Activated T-cell treated with anti-CD3 and anti-CD28 coated beads, Interleukin-2, amount 50 U/mL, for 72 hours (primary cell): ENCODE measurements at places on chromosomes 12 and 14. TPM values are rescaled to one million over a fixed set of nuclear protein-coding genes. Genes with fewer than 3 reads are reported as not detected.

GRCh38 chr14:103524002-103524935 lies 1.6 kb upstream of the CKB start:
- no peak overlapping the region for H3K4me3 ChIP-seq
- peaks cover 1% of the 10 kb centered on the region for H3K36me3 ChIP-seq
- no peak overlapping the region for H3K27ac ChIP-seq

Gene DHRS1
- total RNA-seq: 29.0 TPM

Gene DPPA3
- not detected for total RNA-seq

- H3K27ac ChIP-seq: peak overlapping the region; percentile 86
- DNase-seq: peak; percentile 51
- no peaks in the 10 kb centered on the region for H3K36me3 ChIP-seq
- H3K4me1 ChIP-seq: peaks cover 16% of the 10 kb centered on the region
- peak overlapping the region; percentile 50 for H3K4me3 ChIP-seq
These were observed 335.1 kb downstream of the DUSP6 start for GRCh38 chr12:89016970-89017778.

Gene PTHLH
- not detected for total RNA-seq

Gene GPR132
- total RNA-seq: 49.6 TPM

Gene ACOT4
- total RNA-seq: 4.4 TPM

Gene HPD
- total RNA-seq: not detected

Gene HVCN1
- 12.8 TPM for total RNA-seq

DNA sequence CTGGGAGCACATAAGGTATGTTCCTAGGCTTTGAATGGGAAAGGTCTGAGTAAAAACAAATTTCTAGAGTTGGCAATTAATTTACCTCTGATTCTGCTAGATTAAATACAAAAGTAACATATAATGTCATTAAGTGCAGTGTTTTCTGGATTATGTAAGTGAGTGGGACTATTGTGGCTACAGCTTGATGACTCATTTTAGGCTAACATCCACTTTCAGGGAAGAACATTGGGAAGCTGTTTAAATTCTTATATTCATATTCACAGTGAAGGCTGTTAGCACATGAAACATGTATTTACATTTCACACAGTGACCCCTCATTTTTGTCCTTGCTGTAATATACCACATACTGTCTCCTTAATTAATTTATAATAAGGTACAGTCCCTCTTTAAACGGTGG lies 13.2 kb upstream of the BMAL2 start:
- H3K4me1 ChIP-seq: peaks cover 3% of the 10 kb centered on the region
- peaks cover 3% of the 10 kb centered on the region for H3K36me3 ChIP-seq
- H3K27ac ChIP-seq: no peak overlapping the region
- no peaks in the 10 kb centered on the region for H3K27me3 ChIP-seq
- DNase-seq: no peak

- no peak for DNase-seq
- no peaks in the 10 kb centered on the region for H3K27me3 ChIP-seq
- no peak overlapping the region for H3K27ac ChIP-seq
- no peaks in the 10 kb centered on the region for H3K36me3 ChIP-seq
These were observed 108.8 kb downstream of the VEZT start for GRCh38 chr12:95326445-95326844.

Gene METTL17
- 94.9 TPM for total RNA-seq

DNA sequence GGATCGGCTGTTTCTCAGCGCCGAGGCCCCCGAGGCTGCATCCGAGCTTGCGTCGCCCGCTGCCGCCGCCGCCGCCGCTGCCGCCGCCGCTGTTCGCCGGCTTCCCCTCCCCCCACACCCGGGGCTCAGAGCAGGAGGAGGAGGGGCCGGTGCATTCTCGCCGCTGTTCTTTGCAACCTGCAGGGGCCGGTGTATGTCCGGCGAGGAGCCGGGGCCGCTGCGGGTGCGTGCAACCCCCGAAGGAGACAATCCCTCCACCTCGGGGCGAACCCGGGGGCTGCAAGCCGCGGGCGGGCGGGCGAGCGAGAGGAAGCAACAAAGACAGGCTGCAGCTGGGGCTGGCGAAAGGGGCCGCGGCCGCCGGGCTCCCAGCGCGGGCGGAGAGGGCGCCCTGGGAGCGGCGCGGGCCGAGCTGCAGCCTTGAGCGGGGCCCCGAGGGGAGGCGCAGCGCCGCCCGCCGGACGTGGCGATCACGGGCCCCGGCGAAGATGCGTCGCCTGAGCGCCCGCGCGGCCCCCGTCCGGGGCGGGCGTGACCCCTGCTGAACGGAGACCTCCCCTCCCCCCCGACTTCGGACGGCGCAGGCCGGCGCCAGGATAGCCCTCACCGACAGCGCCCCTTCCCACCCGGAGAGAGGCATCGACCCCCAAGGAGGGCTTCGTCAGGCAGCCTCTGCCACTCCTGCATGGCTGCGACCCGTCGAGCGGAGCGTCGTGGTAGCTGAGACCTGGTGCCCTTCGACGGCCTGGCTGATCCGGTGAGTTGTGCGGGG lies 702 bp downstream of the FAM222A start:
- no peaks in the 10 kb centered on the region for H3K36me3 ChIP-seq
- DNase-seq: peak; percentile 58
- no peak overlapping the region for H3K27ac ChIP-seq
- no peaks in the 10 kb centered on the region for H3K4me1 ChIP-seq
- peak overlapping the region; percentile 76 for H3K4me3 ChIP-seq

Gene LTB4R2
- total RNA-seq: 23.4 TPM

DNA sequence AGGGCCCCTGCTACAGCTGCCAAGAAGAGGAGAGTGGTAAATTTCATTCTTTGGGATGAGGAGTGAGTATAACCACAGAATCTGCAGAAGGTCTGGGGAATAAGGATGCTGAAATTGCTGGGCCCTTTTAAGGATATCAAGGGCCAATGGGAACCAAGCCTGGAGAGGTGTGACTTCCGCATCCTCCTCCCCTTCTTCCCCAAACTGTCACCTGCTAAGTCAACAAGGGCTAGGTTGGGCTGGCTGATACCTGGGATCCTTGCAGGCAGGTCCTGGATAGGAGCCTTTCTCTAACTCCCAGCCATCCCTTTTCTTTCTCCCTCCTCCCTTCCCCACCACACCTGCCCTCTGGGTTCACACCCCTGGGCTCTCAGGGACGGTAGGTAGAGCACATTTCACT lies at the start of gene LACRT:
LACRT (minus strand) TSS at position 101 of the 400 bp plus-strand sequence; CDS start at position 47, 54 bp downstream.
- no peaks in the 10 kb centered on the region for H3K4me1 ChIP-seq
- H3K36me3 ChIP-seq: no peaks in the 10 kb centered on the region
- DNase-seq: no peak
- H3K4me3 ChIP-seq: no peak within 1 kb of the TSS
- H3K27me3 ChIP-seq: no peaks in the 10 kb centered on the region

GRCh38 chr14:51367600-51367931 lies 127.5 kb downstream of the TMX1 start:
- H3K4me3 ChIP-seq: no peak overlapping the region
- no peaks in the 10 kb centered on the region for H3K4me1 ChIP-seq
- no peak for DNase-seq
- H3K27me3 ChIP-seq: no peaks in the 10 kb centered on the region
- H3K27ac ChIP-seq: no peak overlapping the region

Gene TSPAN9
- 0.58 TPM for total RNA-seq

DNA sequence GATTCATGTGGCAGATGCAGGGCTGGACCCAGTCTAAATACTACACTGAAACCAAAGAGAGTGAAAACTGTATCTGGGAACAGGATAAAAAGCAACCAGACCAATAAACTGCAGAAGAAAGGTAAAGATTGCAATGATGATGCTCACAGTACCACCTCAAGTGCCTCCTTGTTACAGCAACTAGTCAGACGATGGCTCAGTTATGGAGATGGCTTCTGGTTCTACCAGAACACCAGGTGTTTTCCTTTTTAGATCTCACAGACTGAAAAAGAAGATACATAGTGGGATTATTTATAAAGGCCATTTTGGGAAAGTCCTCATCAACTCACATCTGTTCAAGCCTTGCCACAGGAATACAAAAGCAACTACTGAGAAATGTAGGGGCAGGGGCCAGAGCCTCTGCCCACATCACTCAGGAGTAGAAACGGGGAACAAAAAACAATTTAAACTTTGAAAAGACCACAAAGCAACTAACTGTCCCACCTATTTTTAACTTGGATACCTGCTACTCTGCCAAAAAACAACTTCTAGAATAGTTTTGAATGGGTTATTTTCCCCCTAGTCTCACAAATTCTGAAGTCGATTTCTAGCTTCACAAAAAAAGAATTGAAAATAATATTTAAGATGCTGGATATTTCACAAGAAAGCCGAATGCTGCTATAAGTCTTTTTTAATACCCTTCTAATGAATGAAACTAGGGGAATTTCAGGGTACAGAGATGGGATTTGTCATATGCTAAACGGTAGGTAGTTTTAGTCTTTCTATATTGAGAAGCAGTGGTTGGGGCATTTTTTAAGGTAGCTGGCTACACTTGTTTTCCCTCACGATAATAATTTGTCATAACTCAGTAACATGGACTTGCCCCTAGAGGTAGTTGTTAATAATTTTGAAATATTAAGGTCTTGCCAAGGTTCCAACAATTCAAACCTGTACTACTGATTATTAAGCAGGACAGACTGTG lies 197.2 kb upstream of the TMPO start:
- H3K27ac ChIP-seq: no peak overlapping the region
- no peaks in the 10 kb centered on the region for H3K36me3 ChIP-seq
- no peak overlapping the region for H3K4me3 ChIP-seq
- H3K4me1 ChIP-seq: no peaks in the 10 kb centered on the region
- no peaks in the 10 kb centered on the region for H3K27me3 ChIP-seq

Gene PRB2
- not detected for total RNA-seq

DNA sequence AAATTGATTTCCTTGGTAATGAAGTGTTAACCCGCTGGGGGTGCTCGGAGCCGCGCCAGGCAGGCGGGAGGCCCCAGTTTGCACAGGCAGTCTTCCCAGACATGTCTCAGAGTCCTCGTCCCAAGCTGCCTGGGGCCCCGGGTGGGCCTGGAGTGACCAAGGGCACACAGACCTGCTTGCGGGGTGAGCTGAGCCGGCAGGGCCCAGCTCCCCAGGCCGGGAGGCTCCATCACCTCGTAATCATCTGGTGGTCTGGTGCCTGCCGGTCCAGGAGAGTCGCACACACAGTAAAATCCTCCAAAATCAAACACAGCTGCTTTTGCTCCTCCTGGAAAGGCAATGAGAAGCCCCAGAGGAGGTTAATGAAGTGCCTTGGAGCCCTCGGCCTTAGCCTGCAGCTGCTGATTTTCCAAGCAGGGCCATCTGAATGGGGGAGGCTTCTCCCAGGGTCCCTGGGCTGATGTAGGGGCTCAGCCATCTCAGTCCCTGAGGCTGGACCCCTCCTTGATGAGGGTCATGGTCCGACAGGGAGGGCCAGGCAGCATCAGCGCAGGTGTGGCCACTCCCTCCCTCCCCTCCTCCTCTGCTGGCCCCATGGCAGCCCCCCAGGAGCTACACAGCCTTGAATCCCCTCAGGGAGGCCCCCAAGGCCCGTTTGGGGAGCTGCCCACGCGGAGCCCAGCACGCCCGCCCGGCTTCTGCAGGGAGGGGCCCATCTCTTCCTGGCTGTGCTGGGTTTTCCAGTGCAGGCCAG lies 39.4 kb upstream of the FBRSL1 start:
- H3K27me3 ChIP-seq: no peaks in the 10 kb centered on the region
- peaks cover 29% of the 10 kb centered on the region for H3K4me1 ChIP-seq
- peaks cover 1% of the 10 kb centered on the region for H3K36me3 ChIP-seq
- H3K4me3 ChIP-seq: no peak overlapping the region
- DNase-seq: no peak
- H3K27ac ChIP-seq: no peak overlapping the region

DNA sequence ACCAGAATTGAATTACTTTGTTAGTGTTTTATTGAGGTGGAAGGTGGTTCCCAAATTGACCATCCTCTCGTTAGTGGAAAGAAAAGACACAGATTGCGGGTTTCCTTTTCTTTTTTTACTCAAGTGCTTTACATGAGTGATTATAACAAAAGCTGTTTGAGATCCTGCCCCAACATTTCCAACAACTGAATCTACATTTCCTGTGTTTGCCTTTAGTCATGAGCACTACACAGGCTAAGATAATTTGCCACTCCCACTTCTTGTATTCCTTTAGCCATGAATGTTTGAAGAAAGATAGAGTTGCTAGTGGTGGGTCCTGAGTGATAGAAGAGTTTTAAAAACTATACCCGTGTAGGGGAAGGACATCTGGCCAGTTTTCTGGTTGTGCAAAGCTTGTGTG lies 16.0 kb downstream of the RERGL start:
- H3K4me3 ChIP-seq: no peak overlapping the region
- no peaks in the 10 kb centered on the region for H3K27me3 ChIP-seq
- no peak overlapping the region for H3K27ac ChIP-seq
- H3K4me1 ChIP-seq: no peaks in the 10 kb centered on the region
- no peak for DNase-seq
- H3K36me3 ChIP-seq: no peaks in the 10 kb centered on the region

- H3K36me3 ChIP-seq: no peaks in the 10 kb centered on the region
- no peak overlapping the region for H3K4me3 ChIP-seq
- DNase-seq: peak; percentile 37
- peaks cover 29% of the 10 kb centered on the region for H3K4me1 ChIP-seq
These were observed 25.2 kb downstream of the NID2 start for GRCh38 chr14:52043690-52044089.

DNA sequence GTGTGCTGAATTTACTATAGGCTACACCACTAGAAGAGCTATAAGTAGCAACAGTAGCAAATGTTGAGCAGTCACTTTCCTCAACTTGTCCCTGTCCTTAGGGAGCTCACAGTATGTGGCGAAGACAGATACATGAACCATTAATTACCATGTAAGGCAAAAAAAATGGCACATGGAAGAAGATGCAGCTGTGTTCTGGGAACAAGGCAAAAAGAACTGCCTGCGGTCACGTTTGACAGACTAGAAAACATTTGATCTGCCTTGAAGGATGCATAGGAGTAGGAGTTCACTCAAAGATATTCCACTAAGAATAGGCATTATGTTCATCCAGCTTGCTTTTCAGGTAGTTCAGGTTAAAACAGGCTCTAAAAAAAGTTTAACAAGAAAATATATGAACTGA lies 46.5 kb upstream of the IFNG-AS1 start:
- H3K4me1 ChIP-seq: no peaks in the 10 kb centered on the region
- no peak for DNase-seq
- H3K27me3 ChIP-seq: peaks cover 28% of the 10 kb centered on the region
- H3K27ac ChIP-seq: no peak overlapping the region

Gene CHGA
- total RNA-seq: not detected

- H3K4me3 ChIP-seq: no peak overlapping the region
- no peak for DNase-seq
- H3K36me3 ChIP-seq: no peaks in the 10 kb centered on the region
- H3K4me1 ChIP-seq: peaks cover 35% of the 10 kb centered on the region
- H3K27ac ChIP-seq: no peak overlapping the region
These were observed 215.7 kb upstream of the PLEKHG7 start for GRCh38 chr12:92487138-92487485.

GRCh38 chr12:76551482-76551888 lies 8.1 kb downstream of the OSBPL8 start:
- DNase-seq: no peak
- H3K27me3 ChIP-seq: no peaks in the 10 kb centered on the region
- no peak overlapping the region for H3K4me3 ChIP-seq

GRCh38 chr12:28318273-28318672 lies 128.0 kb downstream of the CCDC91 start:
- no peaks in the 10 kb centered on the region for H3K27me3 ChIP-seq
- no peak overlapping the region for H3K4me3 ChIP-seq
- H3K27ac ChIP-seq: no peak overlapping the region
- H3K36me3 ChIP-seq: peaks cover 6% of the 10 kb centered on the region
- H3K4me1 ChIP-seq: no peaks in the 10 kb centered on the region
- DNase-seq: no peak
